HFFc6 (cell line): ENCODE measurements at places on chromosomes 4 and X. TPM values are rescaled to one million over a fixed set of nuclear protein-coding genes. Genes with fewer than 3 reads are reported as not detected.
A peak's percentile ranks its signal among the peaks of the same experiment; 100 is the strongest.

GRCh38 chr4:116343809-116344208, 741.6 kb downstream of the TRAM1L1 start:
- no peak overlapping the region for H3K27ac ChIP-seq
- H3K4me1 ChIP-seq, result no peaks in the 10 kb centered on the region
- no peak for DNase-seq
- H3K27me3 ChIP-seq, result no peaks in the 10 kb centered on the region
- no peaks in the 10 kb centered on the region for H3K36me3 ChIP-seq
- no peak overlapping the region for H3K4me3 ChIP-seq

CXCL8 gene
- total RNA-seq, result 0.45 to 2.1 TPM (median 0.52 TPM) in 3 replicates

OTC gene
- not detected in 3 replicates for total RNA-seq

IL3RA gene
- total RNA-seq, result not detected in 3 replicates

TEX13C gene
- not detected in 3 replicates for total RNA-seq

CLNK gene
- total RNA-seq, result not detected in 3 replicates

DNA sequence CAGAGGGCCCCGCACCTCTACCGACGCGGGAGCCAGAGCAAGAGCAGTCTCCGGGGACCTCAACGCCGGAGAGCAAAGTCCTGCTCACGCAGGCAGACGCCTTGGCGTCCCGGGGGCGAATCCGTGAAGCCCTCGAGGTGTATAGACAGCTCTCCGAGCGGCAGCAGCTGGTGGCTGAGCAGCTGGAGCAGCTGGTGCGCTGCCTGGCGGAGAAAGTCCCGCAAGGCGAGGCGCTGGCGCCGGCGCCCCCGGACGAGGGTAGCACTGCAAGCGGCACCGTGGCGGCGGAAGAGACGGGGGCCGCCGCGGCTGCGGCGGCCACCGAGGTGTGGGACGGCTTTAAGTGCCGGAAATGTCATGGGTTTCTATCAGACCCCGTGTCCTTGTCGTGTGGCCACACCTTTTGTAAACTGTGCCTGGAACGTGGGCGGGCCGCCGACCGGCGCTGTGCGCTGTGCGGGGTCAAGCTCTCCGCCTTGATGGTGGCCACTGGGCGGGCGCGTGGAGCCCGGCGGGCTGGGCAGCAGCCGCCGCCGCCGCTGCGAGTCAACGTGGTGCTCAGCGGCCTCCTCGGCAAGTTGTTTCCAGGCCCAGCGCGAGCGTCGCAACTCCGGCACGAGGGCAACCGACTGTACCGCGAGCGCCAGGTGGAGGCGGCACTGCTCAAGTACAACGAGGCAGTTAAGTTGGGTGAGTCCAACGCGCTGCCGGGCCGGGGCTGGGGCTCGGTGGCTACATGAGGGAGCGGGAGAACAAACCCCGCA, 672 bp downstream of the LONRF3 start:
- peaks cover 5% of the 10 kb centered on the region; the same call in 1 of the 2 replicates for H3K36me3 ChIP-seq
- H3K4me3 ChIP-seq, result peak overlapping the region; percentile 84; the same call in 1 of the 2 replicates
- no peak overlapping the region for H3K27ac ChIP-seq
- H3K4me1 ChIP-seq, result peaks cover 7% of the 10 kb centered on the region
- no peak for DNase-seq
- peaks cover 32% of the 10 kb centered on the region for H3K27me3 ChIP-seq

SUPT20HL1 gene
- not detected in 2 replicates for total RNA-seq

GRCh38 chrX:12443534-12444098, 305.3 kb downstream of the FRMPD4 start:
- H3K4me3 ChIP-seq, result no peak overlapping the region
- no peaks in the 10 kb centered on the region; the same call in none of the 2 replicates for H3K27me3 ChIP-seq
- H3K4me1 ChIP-seq, result peaks cover 68% of the 10 kb centered on the region
- no peak overlapping the region for H3K27ac ChIP-seq

ODAPH gene
- not detected in 3 replicates for total RNA-seq

GRCh38 chr4:110733901-110734300, 111.0 kb upstream of the PITX2 start:
- H3K27ac ChIP-seq, result no peak overlapping the region
- no peaks in the 10 kb centered on the region for H3K36me3 ChIP-seq
- DNase-seq, result no peak
- peaks cover 7% of the 10 kb centered on the region; the same call in 1 of the 2 replicates for H3K4me1 ChIP-seq
- H3K4me3 ChIP-seq, result no peak overlapping the region

DNA sequence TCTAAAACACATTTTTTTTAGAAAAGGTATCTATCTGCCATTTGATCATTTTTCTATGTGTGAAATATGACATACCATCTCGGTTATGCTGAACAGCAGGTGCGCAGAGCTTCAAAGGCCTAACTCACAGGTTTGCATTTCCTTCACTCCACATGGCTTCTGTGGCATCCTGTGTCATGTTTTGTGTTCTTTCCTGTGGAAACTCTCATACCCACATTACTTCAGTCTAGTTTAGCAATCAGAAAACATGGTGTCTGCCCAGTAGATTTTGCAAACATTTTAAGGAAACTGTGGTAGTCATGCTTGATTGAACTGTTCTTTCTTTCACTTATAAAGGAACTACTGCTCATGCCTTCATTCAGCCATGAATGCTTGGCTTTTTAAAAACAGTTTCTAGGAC, 11.3 kb upstream of the ARAP2 start:
- H3K27ac ChIP-seq, result no peak overlapping the region
- DNase-seq, result no peak
- no peak overlapping the region for H3K4me3 ChIP-seq
- H3K36me3 ChIP-seq, result peaks cover 5% of the 10 kb centered on the region; the same call in 1 of the 2 replicates
- no peaks in the 10 kb centered on the region for H3K27me3 ChIP-seq
- H3K4me1 ChIP-seq, result no peaks in the 10 kb centered on the region

GPC3 gene
- total RNA-seq, result not detected in 3 replicates

ADH1B gene
- total RNA-seq, result not detected in 2 replicates

DNA sequence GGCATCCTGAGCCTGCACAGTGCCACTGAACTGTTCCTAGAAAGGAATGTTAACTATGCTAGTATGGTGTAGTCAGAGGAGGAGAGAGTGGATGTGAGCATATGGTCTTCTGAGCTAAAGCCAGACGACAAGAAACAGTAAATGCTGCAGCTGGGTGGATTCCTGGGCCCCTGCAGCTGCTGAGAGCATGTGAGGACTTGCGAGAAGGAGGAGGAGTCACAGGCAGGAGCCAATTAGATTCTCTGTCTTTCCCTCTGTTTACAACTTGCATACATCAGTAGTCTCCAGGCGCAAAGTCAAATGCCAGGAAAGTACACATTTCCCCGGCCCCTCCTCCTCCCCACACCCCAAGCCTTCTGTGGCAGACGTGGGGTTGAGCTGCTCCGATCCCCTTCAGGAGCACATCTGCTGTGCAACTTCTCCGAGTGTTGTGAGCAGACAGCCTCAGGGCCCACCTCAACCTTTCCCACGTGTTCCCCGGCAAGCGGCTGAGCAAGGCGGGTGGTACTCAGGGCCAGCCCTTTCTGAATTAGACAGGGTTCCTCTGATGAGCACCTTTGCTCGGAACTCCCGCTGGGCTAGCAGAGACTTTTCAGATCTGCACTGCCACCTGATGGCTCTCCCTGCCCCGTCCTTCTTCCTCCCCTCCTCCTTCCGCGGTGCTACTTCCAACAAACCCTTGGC, 108.7 kb upstream of the ATP6AP2 start:
- H3K27ac ChIP-seq, result no peak overlapping the region
- H3K4me1 ChIP-seq, result peaks cover 11% of the 10 kb centered on the region
- DNase-seq, result peak; percentile 29

- peaks cover 7% of the 10 kb centered on the region; the same call in 1 of the 2 replicates for H3K4me1 ChIP-seq
- no peaks in the 10 kb centered on the region for H3K27me3 ChIP-seq
- no peaks in the 10 kb centered on the region for H3K36me3 ChIP-seq
- DNase-seq, result no peak
Measured at GRCh38 chrX:153770601-153771414, 6.8 kb downstream of the PLXNB3 start.

CENPI gene
- 6.7 to 13.5 TPM (median 12.3 TPM) in 3 replicates for total RNA-seq

DNA sequence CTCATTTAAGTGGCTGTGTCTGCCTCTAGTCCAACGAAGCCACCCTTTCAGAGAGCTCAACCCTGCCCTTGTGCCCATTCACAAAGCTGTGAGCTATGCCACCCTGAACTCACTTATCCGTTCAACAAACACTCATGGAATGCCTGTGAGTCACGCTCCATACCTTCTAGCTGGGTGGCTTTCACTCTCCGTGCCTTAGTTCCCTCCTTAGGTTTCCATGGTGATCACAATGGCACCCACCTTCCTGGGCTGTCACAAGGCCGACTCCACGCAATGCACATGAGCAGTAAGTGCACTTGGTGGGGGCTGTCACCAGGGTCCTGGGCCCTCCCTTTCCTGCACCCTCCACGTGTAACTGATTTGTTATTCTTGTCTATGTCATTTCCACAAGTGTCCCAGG, 37.2 kb upstream of the PPP2R2C start:
- H3K27ac ChIP-seq, result no peak overlapping the region
- H3K4me1 ChIP-seq, result peaks cover 4% of the 10 kb centered on the region; the same call in 1 of the 2 replicates
- no peaks in the 10 kb centered on the region; the same call in 1 of the 2 replicates for H3K27me3 ChIP-seq
- H3K36me3 ChIP-seq, result peaks cover 5% of the 10 kb centered on the region

DNA sequence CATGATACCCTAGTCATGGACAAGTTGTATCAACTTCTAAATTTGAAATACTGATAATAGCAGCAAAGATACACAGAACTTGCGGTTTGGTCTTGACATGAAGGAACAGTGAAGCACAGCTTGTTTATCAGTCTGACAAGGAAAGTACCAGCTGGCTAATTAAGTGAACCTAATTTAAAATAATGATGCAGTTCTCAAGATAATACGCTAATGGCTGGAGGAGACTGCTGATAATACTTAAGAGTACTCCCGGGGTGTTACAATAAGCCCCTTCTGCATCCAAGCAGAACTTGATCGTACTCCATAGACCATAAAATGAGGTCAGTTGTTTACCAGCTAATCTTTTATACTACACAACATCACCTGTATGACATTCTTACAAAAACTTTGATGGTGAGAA, 697.5 kb downstream of the FSTL5 start:
- no peaks in the 10 kb centered on the region for H3K4me1 ChIP-seq
- H3K4me3 ChIP-seq, result no peak overlapping the region
- DNase-seq, result no peak
- no peak overlapping the region for H3K27ac ChIP-seq
- no peaks in the 10 kb centered on the region for H3K27me3 ChIP-seq

PPP4R3C gene
- total RNA-seq, result not detected in 2 replicates

DNA sequence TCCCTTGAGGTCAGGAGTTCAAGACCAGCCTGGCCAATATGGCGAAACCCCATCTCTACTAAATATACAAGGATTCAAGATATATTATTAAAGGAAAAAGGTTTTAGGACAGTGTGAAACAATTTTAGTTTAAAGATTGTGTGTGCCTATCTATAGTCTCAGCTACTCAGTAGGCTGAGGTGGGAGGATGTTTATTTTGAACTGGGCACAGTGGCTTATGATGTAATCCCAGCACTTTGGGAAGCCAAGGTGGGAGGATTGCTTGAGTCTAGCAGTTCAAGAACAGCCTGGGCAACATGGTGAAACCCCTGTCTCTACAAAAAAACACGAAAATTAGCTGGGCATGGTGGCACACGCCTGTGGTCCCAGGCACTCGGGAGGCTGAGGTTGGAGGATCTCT, 31.4 kb upstream of the REST start:
- peaks cover 5% of the 10 kb centered on the region for H3K27me3 ChIP-seq
- H3K4me1 ChIP-seq, result peaks cover 4% of the 10 kb centered on the region
- no peaks in the 10 kb centered on the region for H3K36me3 ChIP-seq
- H3K27ac ChIP-seq, result no peak overlapping the region

- no peak overlapping the region for H3K27ac ChIP-seq
- peaks cover 4% of the 10 kb centered on the region for H3K4me1 ChIP-seq
- H3K4me3 ChIP-seq, result no peak overlapping the region
- no peak for DNase-seq
- no peaks in the 10 kb centered on the region for H3K27me3 ChIP-seq
Measured at GRCh38 chr4:109708990-109709389, 5.7 kb upstream of the CASP6 start.

DTHD1 gene
- total RNA-seq, result not detected in 3 replicates

RAB41 gene
- not detected in 3 replicates for total RNA-seq

DNA sequence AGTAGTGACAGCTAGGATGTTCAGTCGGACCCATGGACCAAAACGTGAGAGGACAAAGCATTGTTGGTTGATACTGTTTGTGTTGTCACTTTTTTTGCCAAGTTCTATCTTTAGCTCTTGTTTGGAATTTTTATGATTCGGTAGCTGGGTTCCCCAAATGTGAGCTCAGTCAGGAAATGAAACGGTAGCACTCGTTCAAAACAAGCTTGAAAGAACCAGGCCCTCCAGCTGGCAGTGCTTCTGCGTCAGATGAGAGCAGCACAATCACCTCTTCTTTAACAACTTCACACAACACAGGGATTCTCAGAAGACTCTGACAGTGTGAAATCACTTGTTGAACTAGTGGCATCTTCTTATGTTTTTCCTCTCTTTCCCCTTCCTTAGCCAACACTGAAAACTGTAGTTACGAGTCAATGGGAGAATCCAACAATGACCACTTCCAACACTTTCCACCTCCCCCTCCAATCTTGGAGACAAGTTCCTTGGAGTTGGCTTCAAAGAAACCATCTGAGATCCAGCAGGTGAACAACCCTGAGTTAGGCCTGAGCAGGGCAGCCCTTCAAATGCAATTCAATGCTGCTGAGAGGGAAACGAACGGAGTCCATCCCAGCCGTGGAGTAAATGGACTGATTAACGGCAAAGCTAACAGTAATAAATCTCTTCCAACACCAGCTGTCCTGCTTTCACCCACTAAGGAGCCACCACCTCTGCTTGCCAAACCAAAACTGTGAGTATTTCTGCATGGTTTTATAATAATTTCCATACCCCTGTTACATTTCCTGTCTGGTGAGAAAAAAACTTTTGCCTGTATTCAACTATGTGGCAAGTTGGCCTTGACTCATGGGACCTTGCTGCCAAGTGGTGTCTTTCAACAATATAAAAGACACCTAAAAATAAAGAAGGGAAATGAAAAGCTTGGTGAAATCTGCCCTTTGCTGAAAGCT, 214.6 kb downstream of the PALLD start:
- DNase-seq, result no peak
- H3K27me3 ChIP-seq, result no peaks in the 10 kb centered on the region
- H3K27ac ChIP-seq, result no peak overlapping the region
- no peaks in the 10 kb centered on the region; the same call in 1 of the 2 replicates for H3K36me3 ChIP-seq
- no peak overlapping the region for H3K4me3 ChIP-seq

CPE gene
- 0.10 TPM in 1 of 2 replicates, not detected in the other for total RNA-seq

PDHA2 gene
- not detected in 3 replicates for total RNA-seq

- H3K36me3 ChIP-seq, result no peaks in the 10 kb centered on the region
- DNase-seq, result no peak
- no peak overlapping the region for H3K27ac ChIP-seq
- H3K4me1 ChIP-seq, result no peaks in the 10 kb centered on the region
- no peak overlapping the region for H3K4me3 ChIP-seq
- H3K27me3 ChIP-seq, result no peaks in the 10 kb centered on the region
Measured at GRCh38 chr4:59247032-59247431, 1953.1 kb upstream of the ADGRL3 start.

- H3K4me3 ChIP-seq, result no peak overlapping the region
- DNase-seq, result no peak
- peaks cover 1% of the 10 kb centered on the region; the same call in 1 of the 2 replicates for H3K27me3 ChIP-seq
- H3K36me3 ChIP-seq, result no peaks in the 10 kb centered on the region
- no peaks in the 10 kb centered on the region for H3K4me1 ChIP-seq
Measured at GRCh38 chr4:87540146-87541058, 11.2 kb upstream of the SPARCL1 start.

- no peaks in the 10 kb centered on the region; the same call in 1 of the 2 replicates for H3K27me3 ChIP-seq
- peaks cover 5% of the 10 kb centered on the region; the same call in 1 of the 2 replicates for H3K36me3 ChIP-seq
- peaks cover 88% of the 10 kb centered on the region for H3K4me1 ChIP-seq
- no peak overlapping the region for H3K27ac ChIP-seq
Measured at GRCh38 chr4:156906325-156906724, 65.3 kb downstream of the PDGFC start.
